Right cardiac atrium (tissue), 5 donors: ENCODE measurements at places on chromosomes 5 and 9.

- DNase-seq, result no peak
Observed at GRCh38 chr9:122080986-122081385, 12.1 kb downstream of the TTLL11 start.

DNA sequence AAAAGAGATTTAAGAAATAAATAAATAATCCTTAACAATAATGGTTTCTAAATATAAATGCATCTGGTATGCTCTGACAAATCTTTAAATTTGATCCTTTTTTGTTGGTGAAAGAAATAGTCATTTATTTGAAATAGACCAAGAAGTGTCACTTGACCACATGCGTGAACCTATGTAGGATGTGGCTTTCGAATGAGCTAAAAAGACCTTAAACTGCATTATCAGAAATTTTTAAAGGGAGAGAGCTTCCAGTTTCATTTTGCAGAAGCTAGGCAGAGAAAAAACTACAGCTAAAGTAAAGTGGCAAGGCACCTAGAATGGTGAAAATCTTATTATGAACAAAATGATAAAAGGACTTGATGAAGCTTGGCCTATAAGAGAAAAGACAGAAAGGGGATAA lies 309.2 kb upstream of the EFNA5 start:
- DNase-seq, result no peak

DNA sequence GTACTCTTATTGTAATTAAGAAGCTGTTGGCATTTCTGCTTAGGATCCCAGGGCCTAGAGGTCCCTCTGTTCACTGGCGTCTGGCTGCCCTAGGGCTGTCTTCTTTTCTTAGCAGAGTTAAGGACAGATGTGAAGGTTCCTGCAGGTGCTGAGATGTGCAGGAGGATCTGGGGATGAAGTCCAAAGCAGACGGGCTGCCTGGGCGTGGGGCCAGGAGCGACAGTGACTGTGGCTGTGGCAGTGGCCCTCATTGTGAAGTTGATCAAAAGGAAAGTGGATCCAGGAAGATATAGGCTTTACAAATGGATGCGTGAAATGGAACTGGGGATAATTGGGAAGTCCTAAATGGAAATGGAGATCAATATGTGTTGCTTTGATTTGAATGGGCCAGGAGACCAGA lies 19.1 kb upstream of the SH3PXD2B start:
- DNase-seq, result no peak

- no peak for DNase-seq
Observed at GRCh38 chr9:133285252-133285775, 10.3 kb upstream of the ABO start.

GRCh38 chr9:3857673-3858072 lies 331.9 kb upstream of the RFX3 start:
- DNase-seq, result no peak

GRCh38 chr5:146765089-146765832 lies 113.3 kb downstream of the PPP2R2B start:
- DNase-seq, result no peak
